C1 segment of cervical spinal cord (tissue), 14 donors: ENCODE measurements at places on chromosomes 1 and 21.

GRCh38 chr1:235077571-235078479 is 50.8 kb downstream of the TOMM20 start:
- no peak for DNase-seq

DNA sequence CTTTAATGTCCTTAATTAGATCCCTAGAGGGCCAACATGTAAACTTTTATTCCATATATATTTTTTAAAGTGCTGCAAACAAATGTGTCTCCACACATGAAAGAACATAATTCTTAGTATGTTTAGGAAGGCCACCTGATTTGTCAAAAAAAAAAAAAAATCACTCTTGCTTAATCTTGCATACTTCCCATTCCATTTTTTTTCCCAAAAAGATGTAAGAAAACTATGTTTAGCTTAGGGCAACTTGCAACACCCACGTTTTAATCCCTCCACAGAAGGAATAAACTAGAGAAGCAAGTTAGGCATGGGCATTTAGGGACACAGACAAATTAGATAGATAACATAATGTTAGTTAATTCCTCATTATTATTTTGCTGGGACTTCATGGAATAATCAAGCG is 5.6 kb downstream of the YOD1 start:
- no peak for DNase-seq

GRCh38 chr1:24139841-24140425 is 3.0 kb downstream of the IL22RA1 start:
- no peak for DNase-seq

- DNase-seq, result no peak
Observed at GRCh38 chr1:205449750-205450443, 5.9 kb downstream of the BLACAT1 start.

DNA sequence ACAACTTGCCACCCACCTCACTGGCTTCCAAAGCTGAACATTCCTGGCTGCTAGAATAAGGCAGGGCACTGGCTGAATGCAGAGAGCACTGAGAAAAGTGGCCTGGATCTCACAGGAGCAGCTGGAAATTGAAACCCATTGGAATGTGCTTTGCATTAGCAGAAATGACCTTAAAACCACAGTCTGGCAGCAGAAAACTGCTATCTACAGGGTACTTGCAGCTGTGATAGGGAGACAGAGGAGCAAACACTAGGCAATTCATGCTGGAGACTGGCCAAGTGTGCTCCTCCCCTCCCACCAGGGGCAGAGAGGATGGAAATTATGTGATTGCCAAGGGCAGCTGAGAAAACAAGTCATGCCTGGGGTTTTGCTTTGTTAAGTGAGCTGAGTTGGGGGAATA is 47.2 kb downstream of the HSD3B1 start:
- peak; percentile 7 for DNase-seq

- DNase-seq, result no peak
Observed at GRCh38 chr1:7616076-7616832, 154.8 kb upstream of the VAMP3 start.

GRCh38 chr21:45531393-45532215 is 10.6 kb downstream of the SLC19A1 start:
- DNase-seq, result no peak

DNA sequence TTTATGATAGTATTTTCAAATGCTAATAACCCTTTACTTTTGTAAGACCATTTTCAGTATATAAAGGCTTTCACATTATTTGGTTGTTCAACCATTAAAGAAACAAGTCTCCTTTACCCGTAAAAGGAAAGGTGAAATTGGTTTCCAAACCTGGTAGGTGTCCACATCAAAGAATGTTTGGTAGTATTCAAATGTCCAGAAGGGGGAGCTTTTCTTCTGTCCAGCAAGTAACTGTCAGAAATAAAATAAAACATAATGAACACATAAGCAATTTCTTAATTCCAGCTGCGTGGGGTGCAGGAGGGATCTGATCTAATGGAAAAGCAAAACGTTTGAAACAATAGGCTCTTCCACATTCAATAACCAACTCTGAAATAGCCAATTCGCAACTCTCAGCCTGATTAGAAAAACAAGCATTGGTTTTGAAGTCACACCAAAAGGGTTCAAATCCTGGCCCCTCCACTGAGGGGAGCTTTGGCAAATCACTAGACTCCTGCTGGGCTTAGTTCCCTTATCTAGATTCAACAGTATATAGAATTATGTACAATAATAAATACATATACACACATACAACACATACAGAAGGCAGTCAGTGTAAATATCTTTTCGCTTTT is 11.0 kb downstream of the YIPF1 start:
- no peak for DNase-seq

- DNase-seq, result no peak
Observed at GRCh38 chr1:7219031-7219430, 433.8 kb downstream of the CAMTA1 start.

DNA sequence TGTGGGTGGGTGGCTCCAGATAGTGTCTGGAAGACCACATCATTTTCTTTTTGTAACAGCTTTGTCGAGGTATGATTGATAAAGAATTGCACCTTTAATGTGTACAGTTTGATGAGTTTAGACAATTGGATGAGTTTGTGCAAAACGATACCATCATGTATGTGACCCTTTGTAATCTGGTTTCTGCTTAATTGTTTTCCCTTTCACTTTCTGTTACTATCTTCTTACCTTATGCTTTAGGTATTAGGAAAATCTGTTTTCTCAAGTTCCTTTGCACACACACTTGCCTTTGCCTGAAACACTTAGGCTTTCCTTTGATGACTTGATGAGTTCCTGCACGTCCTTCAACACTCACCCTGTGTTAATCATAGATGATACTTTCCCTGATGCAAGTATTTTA is 6.8 kb downstream of the OR10Z1 start:
- DNase-seq, result no peak

DNA sequence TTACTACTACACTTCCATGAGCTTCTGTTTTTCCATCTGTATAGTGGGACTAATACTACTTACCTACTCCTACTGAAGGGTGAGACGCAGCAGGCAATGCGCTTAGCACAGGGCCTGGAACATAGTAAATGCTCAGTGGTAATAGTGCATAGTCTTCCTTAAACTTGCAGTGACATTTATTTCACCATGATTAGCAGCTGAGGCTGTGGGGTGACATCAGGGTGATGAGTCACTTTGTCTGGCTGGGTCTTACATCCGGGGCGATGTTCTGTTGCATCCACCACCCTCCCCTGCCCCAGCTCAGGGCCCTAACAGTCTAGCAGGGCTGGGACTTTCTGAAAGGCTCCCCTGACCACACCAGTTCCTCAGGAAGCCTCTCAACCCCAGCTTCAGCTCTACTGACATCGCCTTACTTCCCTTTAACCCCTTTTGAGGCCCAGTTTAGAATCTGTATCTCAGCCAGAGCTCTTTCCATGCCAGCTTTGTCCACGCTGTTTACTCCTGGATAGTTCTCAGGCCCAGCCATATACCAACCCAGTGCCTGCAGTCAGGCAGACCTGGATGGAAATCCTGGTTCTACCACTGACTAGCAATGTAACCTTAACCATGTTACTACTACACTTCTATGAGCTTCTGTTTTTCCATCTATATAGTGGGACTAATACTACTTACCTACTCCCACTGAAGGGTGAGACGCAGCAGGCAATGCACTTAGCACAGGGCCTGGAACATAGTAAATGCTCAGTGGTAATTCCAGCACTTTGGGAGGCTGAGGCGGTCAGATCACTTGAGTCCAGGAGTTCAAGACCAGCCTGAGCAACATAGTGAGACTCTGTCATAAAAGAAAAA is 66.3 kb downstream of the CD58 start:
- peak; percentile 64 for DNase-seq

- no peak for DNase-seq
Observed at GRCh38 chr1:10497109-10497508, 22.4 kb downstream of the PEX14 start.

DNA sequence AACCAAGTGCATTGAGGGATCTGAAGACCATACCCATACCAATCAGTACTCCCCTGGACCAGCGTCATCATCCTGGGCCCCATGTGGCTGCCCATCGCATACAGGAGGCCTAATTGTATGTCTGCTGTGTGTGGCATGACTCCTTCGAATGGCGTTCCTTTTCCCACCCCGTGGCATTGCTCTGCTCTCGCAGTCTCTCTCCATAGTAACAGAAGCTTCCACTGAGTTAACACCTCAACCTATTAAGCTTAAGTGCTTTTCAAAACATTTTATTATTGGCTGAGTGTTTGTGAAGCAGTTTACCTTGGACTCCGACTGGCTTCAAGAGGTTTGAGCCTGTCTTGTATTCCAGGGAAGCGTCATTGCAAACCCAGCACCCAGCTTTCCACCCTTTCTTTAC is 187.1 kb upstream of the LMO4 start:
- no peak for DNase-seq

DNA sequence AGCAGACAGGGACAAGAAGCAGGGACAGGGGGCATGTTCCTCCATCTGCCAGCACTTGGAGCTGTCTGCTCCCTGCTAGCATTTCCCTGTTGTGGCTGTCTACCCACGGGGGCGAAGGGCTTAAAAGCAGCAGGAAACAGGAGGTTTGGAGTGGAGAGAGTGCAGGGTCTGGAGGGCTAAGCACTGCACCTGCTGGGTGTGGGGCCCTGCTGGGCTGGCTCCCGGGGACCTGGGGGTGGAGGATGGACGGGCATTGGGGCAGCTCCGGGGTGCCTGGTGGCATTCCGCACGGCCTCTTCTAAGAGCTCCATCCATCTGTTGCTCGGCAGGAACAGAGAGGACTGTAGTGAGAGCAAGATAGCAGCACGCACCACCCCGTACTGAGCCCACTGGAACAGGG is 21.2 kb downstream of the LRRC71 start:
- DNase-seq, result no peak

DNA sequence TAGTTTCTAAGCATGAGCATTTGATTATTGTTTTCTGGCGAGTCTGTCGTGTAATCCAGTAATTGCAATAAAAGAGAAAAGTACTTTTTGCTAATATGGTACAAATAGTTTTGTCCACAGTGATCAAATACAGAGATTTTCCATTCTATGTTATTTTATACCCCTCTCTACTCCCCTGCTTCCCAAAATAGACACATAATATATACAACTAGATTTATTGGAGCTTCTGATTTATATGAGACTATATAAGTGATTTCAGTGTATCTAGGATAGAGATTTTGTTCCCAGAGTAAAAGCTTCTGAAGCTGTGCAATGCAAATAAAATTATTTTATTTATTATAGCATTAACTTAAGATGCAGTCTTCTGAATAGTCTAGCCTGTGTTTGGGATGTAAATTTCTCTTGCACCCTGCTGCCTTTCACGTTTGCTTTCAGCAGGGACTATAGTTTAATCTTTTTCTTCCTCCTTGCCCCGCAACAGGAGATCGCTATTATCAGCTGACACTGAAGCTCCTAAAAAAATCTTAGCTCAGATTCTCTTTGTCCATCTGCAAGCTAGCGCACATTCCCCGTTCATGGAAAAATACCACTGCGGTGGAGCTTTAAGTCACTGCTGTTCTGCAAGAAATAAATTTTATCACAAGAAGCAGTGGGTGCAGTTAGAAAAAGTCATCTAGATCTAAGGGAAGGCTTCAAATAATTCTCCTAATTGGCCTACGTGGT is 273.3 kb downstream of the DISC1 start:
- no peak for DNase-seq

DNA sequence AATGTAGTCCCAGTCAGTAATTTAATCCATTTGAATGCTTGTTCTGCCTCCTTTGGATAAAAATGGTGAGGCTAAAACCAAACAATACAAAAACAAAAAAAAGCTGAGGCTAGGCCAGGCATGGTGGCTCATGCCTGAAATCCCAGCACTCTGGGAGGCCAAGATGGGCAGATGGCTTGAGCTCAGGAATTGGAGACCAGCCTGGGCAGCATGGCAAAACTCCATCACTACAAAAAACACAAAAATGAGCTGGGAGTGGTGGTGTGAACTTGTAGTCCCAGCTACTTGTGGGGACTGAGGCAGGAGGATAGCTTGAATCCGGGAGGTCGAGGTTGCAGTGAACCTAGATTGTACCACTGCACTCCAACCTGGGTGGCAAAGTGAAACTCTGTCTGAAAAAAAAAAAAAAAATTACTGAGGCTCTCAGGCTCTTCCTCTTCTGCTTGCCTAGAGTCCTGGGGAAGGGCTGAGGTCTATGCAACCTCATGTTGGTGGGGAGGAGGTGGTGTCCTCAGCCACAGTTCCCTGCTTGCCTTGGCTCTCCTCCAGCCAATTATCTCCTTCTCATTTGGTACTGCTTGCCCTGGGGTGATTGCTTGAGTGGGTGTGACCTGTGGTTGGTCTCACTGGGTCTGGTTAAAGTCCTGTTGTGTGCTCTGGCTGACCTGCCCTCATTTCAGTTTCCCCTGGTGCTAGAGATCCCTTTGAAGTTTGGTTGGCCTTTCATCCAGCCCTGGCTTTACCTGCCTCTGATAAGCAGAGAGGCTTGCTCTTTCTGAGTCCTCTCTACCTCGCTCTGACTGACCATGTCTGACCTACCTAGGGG is 20.9 kb downstream of the S1PR1 start:
- DNase-seq, result no peak

DNA sequence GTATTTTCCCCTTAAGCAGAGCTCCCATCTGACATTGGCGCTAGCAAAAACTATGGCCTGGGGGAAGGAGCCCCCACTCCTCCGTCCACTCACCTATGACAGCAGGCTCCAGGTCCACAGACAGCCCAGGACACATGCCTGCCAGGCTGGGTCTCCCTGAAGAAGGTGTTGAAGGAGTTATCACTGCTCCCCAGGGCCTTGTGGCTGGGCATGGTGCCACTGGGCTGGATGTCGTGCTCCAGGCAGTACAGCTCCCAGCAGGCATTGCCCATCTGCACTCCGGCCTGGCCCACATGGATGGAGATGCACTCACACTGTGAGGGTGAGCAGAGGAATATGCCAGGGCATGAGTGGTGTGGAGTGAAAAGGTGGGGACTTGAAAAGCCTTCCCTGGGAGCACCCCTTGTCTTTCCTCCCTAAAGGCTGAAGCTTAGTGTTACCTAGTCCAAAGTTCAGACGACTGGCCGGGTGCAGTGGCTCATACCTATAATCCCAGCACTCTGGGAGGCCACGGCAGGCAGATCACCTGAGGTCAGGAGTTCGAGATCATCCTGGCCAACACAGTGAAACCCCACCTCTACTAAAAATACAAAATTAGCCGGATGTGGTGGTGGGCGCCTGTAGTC is 30.0 kb downstream of the RABIF start:
- DNase-seq, result no peak

DNA sequence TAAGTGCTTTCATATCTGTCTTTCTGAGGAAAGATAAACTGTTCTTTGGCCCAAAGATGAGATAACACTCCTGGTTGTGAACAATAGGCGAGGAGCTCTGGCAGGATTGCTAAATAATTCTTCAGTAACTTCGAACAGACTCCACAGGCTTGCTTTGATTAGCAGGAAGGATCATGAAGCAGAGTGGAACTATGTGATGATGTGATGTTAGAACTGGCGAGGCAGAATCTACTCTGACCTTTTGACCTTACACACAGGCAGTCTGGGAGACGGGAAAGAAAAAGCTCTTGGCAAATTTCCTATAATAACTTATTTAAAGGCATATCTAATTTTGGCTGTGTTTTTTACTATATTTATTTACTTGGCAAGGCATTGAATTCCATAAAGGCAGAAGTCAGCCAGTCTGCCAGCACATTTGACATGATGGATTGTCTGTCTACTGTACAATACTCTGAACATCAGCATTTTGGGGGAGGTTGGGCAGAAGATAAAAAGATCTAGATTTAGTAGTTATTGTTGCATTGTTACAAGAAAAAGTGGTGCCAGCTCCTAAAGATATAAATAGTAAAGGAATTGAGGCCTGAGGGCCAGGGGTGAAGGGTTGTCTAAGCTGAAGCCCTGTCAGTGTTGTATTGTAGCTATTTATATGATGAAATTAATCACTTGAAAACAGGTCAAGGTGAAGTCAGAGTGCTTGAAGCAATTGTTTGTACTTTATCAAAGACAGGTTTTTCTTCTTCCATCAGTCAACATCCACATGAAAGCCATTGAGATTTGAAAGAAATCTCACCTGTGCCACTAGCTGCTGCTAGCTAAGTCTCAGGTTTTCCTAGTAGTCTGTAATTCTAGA is 708.8 kb downstream of the LTN1 start:
- no peak for DNase-seq
